ENCODE measurements at places on chromosomes 1 and 21. TPM values are rescaled to one million over a fixed set of nuclear protein-coding genes. Genes with fewer than 3 reads are reported as not detected.

Gene EDN2
- not detected for total RNA-seq

Gene RAB42
- 3.2 TPM for total RNA-seq

Gene TNFAIP8L2
- total RNA-seq: 0.20 TPM

Gene CLCA1
- not detected for total RNA-seq

Gene ALG14
- total RNA-seq: 2.0 TPM

Gene SFPQ
- total RNA-seq: 125 TPM

All from lung microvascular endothelial cell (primary cell).